Spleen (tissue), 13 donors: ENCODE measurements at places on chromosomes 3 and 15. TPM values are rescaled to one million over a fixed set of nuclear protein-coding genes. Genes with fewer than 3 reads are reported as not detected.

Gene HIGD2B
- not detected for polyA plus RNA-seq

Gene WDR73
- 20.2 TPM for polyA plus RNA-seq

Gene GPR62
- 0.06 TPM for polyA plus RNA-seq

Gene CPN2
- 1.2 TPM for polyA plus RNA-seq

Gene LRRN1
- polyA plus RNA-seq, result 0.20 TPM

Gene COL6A6
- polyA plus RNA-seq, result not detected

Gene VILL
- 20.1 TPM for polyA plus RNA-seq

Gene CTDSPL2
- polyA plus RNA-seq, result 5.2 TPM

GRCh38 chr15:35545316-35545823, 595 bp downstream of the DPH6 start:
- peak; percentile 83 for DNase-seq

DNA sequence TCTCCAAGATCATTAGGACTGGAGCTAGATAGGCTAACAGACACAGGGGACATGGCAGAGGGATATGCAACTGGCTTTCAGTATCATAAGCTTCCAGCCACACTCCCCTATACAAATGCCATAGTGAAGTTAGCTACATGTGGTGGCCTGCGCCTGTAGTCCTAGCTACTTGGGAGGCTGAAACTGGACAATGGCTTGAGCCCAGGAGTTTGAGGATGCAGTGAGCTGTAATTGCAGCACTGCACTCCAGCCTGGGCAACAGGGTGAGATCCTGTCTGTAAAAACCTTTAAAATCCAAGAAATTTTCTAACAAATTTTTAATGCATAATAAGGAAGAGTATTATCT, 37.3 kb downstream of the DLG1 start:
- no peak for DNase-seq

- DNase-seq, result no peak
These were observed 56.2 kb downstream of the AAGAB start for GRCh38 chr15:67198157-67198754.

- DNase-seq, result no peak
These were observed 30.0 kb upstream of the TRAK1 start for GRCh38 chr3:42061025-42061712.

- no peak for DNase-seq
These were observed 1.4 kb downstream of the GPR149 start for GRCh38 chr3:154428286-154429206.

- DNase-seq, result no peak
These were observed 68.0 kb downstream of the C3orf70 start for GRCh38 chr3:185084901-185085300.

DNA sequence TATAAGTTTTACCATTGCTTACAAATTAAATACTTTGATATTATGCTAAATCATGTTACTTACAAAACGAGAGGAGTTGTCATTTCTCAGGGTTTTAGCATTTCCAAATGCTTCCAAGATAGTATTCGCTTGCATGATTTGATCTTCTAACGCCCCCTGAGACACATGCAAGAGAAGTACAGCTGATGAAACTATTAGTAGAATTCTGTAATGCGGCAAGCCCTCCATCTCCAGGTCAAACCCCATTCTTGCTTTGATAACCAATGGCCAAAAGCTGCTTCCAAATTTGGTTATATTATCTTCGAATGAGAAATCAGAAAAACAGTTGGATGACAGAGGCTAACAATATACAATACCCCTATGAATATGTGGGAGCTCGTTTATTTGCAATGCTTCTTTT, 14.7 kb downstream of the MYH15 start:
- no peak for DNase-seq

DNA sequence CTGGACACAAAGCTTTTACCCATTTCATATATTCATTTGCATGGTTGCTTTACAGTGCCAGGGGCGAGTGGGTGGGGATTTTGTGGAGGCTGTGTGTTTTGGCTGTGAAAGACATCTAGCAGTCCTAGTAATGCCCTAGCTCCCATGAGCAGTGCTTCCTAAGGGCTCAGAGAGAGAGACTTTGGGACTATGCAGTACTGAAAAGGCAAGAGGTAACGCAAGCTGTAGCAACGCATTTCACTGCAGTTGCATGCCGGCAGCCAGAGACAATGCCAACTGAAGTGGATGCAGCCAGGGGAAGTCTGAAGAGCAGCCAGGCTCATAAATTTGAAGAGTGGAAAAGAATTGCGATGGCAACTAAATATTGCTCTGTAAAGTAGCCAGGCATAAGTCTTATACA, 27.4 kb upstream of the ATP10A start:
- DNase-seq, result no peak

GRCh38 chr3:65597952-65598413, 440.7 kb downstream of the MAGI1 start:
- no peak for DNase-seq
